ENCODE measurements at places on chromosomes 16 and 17. TPM values are rescaled to one million over a fixed set of nuclear protein-coding genes. Genes with fewer than 3 reads are reported as not detected.

DNA sequence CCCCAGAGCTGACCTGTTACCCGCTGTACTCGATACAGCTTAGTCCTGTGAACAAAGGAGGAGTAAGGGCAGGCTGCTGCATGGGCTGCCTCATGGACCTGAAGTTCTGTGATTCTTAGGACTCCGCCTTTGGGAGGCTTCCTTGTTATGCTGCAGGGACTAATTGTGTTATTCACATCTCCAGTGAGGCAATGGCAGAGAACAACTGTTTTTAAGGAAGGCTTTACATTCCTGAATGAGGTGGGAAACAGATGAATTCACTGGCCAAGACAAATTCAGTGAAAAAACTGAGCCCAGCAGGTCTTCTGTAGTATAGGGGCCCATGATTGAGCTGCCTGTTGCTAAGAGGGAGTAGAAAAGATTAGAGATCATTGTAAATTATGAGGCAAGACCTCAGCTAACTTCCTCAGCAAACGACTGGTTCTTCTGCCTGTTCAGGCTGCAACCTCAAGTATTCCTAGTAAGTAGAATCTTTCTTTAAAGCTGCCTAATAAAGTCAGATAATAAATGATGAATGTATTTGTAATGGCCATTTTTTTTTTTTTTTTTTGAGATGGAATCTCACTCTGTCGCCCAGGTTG, 26.3 kb downstream of the ADORA2B start:
- no peak for DNase-seq

DNA sequence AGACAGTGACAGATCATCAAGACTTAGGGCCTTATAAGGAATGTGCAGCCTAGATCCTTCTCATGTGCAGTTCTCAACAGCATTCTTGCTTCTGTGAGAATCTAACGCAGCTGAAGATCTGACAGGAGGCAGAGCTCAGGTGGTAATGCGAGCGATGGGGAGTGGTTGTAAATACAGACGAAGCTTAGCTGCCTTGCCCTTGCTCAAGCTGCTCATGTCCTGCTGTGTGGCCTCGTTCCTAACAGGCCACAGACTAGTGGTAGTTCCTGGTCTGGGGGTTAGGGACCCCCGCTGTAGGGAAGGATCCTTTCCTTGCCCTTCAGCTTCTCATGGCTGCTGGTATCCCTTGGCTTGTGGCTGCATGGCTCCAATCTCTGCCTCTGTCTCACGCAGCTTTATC, 10.3 kb upstream of the NTN1 start:
- DNase-seq, result no peak

DNA sequence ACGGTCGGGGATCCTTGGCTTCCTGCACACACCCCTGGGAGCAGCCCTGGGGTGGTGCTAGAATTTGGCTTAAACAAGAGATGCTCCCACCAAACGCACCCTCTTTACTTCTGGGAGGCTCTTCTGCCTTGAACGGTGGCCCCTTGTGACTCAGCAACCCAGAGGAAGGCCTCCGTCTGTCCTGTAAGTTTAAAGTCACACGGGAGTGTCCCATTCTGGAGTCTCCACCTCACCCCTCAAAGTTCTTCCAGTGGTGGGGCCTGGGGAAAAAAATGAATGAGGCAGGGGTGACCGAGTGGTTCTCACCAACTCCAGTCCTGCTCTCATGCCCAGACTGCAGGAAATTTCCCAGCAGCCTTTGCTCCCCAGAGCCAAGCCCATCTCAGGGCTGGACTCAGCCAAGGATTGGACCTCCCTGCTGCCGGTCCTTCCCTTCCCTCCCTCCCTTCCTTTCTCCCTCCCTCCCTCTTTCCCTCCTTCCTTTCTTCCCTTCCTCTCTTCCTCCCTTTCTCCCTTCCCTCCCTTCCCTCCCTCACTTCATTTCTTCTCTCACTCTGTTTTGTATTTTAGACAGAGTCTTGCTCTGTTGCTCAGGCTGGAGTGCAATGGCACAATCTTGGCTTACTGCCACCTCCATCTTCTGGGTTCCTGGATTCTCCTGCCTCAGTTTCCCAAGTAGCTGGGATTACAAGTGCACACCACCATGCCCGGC, 11.4 kb downstream of the ITGAD start:
- DNase-seq, result no peak

DNA sequence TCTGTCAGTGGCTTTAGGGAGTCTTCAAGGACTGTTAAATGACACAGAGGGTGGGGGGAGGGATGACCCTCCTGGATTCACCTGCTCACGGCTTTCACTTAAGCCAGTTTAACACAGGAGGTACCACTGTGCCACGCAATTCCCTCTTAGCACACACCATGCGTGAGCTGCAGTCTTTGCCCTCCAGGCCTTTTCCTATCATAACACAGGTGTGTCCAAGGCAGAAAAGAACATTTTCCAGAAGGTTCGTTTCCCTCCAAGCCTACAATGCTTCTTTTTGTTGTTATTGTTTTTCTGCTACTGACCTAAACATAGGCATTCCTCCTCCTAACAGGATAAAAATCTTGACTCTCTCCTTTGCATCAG, 1.1 kb downstream of the ZFHX3 start:
- DNase-seq, result no peak

DNA sequence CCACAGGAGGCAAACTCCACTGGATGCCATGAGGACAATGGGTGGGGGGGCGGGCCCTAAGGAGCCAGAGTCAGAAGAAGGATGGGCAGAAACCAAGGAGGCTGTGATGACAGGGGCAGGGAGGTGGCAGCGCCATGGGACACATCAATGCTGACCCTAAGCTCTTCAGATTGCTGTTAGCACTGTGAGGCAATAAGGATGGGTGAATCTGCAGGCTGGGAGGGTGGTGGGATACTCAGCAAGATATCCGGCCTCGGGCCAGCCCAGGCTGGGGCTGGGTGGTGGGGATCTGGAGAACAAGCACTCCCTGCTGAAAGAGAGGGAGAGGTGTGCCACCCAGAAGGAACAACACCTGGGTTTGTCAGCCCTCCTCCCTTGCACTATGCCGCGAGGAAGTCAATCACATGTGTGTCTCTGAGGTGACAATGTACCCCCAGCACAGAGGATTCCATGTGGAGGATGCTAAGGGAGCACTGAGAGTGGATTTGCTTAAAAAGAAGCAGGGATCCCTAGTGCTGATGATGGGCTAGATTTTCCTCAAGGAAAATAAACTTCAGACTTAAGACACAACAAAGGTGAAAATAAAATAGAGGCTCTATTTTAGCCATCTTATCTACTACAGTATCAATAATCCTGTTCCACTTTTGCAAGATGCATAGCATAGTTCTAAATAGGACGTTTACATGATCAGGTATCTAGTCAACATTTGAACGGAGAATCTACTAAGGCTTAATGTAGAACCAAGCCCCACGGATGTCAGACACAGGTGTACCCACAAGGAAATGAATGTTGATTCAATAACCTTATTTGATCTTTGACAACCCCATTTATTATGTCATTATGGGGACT, 22.6 kb downstream of the SMPD3 start:
- DNase-seq, result no peak

- no peak for DNase-seq
These were observed 125.7 kb downstream of the COPRS start for GRCh38 chr17:31733326-31733725.

GRCh38 chr17:46968224-46968834, 10.7 kb downstream of the RPRML start:
- no peak for DNase-seq

GRCh38 chr16:48374255-48374654, 11.0 kb downstream of the SIAH1 start:
- DNase-seq, result no peak

GRCh38 chr16:13997526-13997925, 73.6 kb upstream of the MRTFB start:
- DNase-seq, result no peak

GRCh38 chr16:79768276-79768970, 167.9 kb upstream of the MAF start:
- DNase-seq, result no peak

GRCh38 chr17:57379895-57380434, 123.6 kb downstream of the MSI2 start:
- DNase-seq, result no peak

DNA sequence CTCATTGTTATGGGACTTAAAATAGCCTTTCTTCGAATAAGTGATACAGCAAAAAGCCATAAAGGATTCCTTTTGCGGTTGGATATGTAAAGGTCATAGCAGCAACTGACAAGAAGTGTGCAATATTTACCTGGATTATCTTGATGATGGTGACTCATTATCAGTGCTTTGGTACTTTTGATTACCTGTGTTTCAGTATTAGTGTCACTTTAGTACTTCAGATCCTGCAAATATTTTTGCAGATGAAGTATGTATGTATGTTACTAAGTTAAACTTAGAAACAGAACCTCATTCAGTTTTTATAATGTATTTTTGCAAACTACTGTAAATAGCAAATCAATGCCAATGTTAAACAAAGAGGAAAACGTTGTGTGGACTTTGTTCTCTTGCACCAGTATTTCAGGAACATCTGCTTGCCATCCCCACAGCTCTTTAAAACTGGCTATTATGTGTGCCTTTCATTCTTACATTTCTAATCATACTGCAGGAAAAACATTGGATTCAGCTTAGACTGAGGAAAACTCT, 10.5 kb downstream of the CNEP1R1 start:
- DNase-seq, result no peak

DNA sequence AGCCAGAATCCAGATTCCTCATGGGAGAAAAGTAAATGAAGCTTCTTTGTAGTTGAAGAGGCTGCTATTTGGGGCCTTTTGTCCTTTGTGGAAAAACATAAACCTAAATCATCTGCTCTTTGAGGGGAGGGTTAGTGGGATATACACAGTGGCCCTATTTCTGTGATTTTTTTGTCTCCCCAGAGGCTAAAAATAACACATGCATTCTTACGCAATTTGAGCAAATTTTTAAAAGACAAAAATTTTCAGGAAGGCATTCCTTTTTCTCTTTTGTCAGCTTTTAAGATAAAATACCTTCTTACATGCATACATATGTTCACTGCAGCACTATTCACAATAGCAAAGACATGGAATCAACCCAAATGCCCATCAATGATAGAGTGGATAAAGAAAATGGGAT, 165.5 kb downstream of the AXIN2 start:
- no peak for DNase-seq

GRCh38 chr17:1055751-1056645, 59.1 kb downstream of the TIMM22 start:
- DNase-seq, result peak; percentile 64

DNA sequence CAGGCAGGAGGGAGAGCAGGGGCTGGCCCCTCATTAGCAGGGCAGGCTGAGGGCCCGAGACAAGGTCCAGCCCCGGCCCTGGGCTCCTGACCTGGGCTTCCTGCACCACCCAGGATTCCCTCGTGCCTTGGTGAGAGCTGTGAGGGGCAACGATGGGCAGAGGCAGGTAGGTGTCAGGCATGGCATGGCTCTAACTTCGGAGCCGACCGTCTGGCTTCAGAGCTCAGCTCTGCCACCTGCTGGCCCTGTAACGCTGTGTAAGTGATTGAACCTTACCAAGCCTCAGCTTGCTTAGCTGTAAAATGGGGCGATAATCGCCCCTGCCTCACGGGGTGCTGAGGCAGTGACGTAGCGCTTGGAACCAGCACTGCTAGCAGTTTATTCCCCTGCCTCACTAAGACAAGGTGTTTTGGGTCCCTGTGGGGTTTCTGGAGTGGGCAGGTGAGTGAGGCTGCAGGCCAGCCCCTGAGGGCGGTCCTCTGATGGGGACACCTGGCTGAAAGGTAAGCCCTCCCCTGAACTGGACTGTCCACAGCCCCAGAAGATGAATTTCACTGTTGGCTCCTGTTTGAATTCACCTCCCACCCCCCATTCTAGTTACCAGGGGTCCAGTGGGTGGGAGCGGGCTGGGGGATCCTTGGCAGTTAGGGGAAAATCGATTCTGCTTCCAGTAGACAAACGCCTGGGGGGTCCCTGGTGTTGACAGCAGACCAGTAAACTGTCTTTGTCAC, 184.8 kb upstream of the GSE1 start:
- peak; percentile 70 for DNase-seq

GRCh38 chr16:84115919-84116719, 623 bp downstream of the MBTPS1 start:
- peak; percentile 72 for DNase-seq

DNA sequence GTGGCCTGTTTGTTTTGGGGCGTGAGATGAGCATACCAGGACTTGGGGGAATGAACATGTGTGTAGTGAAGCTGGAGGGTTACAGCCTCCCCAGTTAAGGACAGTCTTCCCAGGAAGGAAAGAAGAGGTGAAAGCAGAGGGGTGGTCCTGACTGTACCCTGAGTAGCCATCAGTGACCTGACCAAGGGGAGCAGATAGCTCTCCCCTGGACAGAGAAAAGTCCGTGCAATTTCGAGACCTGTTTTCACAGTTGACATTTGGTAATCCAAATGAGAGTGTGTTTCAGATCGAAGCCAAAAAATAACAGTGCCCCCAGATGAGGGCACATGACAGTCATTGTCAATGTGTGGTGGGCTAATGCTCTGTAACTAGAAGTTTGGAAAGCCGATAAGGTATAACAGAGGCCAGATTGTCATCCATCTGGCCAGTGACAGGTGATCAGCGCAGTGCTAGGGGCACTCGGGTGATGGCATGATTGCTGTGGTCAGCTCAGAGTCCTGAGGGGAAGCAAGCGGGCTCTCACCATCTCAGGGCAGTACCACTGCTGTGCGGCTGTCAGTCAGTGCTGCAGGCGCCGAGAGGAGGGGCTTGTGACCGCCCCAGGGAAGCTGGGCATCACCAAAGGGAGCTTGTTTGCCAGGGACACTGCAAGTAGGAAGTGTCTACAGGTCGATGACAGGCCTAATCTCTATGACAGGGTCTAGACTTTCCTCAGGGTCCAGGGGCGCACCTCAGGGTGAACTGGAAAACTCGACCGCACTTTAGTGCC, 1.1 kb upstream of the NME2 start:
- DNase-seq, result no peak

DNA sequence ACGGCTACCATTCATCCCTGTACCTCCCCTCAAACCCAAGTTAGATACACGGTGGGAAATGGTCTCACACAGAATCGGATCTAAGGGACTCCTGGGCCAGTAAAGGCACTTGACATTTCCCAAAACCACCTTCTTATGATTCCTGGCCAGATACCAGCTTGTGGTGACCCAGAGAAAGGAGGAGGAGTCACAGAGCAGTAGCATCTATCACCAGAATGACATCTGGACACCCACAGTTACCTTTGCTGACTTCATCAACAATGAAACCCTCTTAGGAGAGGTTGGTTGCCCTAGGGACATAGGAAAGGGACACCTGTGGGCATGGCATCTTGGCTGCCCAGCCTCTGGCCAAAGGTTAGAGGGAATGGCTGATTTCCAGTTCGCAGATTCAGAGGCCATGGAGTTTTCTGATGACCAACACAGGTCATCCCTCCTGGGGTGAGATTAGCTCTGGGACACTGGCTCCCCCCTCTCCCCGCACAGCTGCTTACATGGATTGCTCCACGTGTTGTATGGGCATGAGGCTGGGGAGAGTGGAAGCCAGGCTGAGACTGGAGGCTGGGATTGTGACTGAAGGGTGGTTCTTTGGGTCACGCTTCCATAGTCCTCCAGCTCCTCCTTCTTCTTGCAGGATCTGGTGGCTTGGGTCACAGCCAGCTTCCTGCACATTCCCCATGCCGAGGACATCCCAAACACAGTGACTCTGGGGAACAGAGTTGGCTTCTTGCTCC, 1.4 kb upstream of the AOC3 start:
- no peak for DNase-seq

GRCh38 chr17:40450175-40450574, 6.9 kb downstream of the IGFBP4 start:
- DNase-seq, result peak; percentile 63

Gene C17orf78
- not detected for total RNA-seq

Gene TBC1D26
- not detected for total RNA-seq

Gene TLCD3A
- total RNA-seq, result 8.4 TPM

Gene KRTAP3-1
- total RNA-seq, result not detected

Gene TEKT5
- 0.18 TPM for total RNA-seq

Gene PRR35
- total RNA-seq, result not detected

Gene MYO1C
- 58.4 TPM for total RNA-seq

Gene ABCC3
- total RNA-seq, result not detected

Gene NPTX1
- total RNA-seq, result 9.3 TPM

Gene CTF1
- 0.47 TPM for total RNA-seq

Gene GRAP
- total RNA-seq, result 10.4 TPM

Gene HSD17B1
- total RNA-seq, result 1.1 TPM

Measured in activated CD8-positive, alpha-beta memory T cell treated with anti-CD3 and anti-CD28 coated beads, Interleukin-2, amount 10 ng/mL, durations not matched to agents 7 days and 5 days (primary cell).